NCI-H2171 (cell line): ENCODE measurements at places on chromosomes 3 and 15.

- DNase-seq = no peak
Measured at GRCh38 chr15:73225358-73226015, 143.3 kb downstream of the HCN4 start.

- peak; percentile 53 for DNase-seq
Measured at GRCh38 chr15:63338170-63338569, 43.5 kb downstream of the CA12 start.

DNA sequence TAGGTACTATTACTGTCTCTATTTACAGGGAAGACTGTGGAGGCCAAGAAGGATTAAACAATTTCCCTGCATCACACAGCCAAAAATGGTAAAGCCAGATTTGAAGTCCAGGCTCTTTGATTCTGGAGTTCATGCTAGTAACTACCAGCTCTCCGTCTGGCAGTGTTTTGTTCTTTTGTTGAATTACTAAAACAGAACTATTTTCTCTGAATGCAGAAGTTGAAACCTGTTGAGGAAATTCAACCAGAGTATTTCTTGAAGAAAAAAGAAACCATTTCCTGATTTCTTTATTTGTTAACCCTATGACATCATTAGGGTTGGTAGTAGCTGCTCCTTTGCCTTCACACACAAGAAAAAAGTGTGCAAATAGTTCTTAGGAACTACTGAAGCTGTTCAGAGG is 34.3 kb downstream of the CRTC3 start:
- DNase-seq = no peak

DNA sequence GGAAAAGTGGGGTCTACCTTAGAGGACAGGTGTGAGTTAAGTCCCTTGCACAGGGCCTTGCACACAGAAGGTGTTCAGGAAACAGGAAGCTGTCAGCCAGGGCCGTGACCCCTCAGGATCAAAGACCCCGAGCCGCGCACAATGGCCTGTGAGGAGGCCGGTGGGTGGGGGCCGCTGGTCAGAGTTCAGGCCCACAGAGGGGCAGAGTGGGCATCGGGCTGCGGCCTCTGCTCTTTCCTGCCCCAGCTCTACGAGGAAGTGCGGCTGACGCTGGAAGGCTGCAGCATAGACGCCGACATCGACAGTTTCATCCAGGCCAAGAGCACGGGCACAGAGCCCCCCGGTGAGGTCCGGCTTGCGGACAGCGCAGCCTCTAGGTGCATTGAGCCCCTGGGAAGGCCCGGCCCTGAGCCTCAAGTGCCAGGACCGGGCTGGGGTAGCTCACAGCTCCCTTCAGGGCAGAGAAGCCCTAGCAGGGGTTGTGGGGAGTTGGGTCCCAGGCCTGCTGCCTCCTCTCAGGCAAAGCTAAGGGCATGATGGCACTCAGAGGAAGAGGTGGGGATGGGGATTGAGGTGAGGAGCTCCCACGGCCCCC is 37.2 kb downstream of the PSTPIP1 start:
- no peak for DNase-seq

DNA sequence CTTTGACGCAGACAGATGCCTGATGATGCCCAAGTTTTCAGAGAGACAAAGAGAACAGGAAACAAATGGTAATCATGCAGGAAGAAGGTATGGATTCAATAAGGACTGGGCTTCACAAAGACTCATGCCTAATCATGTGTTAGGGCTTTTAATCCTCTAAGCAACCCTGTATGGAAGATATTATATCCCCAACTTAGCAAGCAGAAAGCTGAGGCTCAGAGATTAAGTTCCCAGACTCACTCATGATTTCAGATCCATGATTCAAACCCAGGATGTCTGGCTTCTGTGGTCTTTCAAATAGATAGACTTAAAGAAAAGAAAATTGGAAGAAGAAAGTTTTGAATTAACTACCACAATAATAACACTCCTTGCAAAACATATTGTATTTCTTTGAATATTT is 4.1 kb upstream of the CLASP2 start:
- no peak for DNase-seq

DNA sequence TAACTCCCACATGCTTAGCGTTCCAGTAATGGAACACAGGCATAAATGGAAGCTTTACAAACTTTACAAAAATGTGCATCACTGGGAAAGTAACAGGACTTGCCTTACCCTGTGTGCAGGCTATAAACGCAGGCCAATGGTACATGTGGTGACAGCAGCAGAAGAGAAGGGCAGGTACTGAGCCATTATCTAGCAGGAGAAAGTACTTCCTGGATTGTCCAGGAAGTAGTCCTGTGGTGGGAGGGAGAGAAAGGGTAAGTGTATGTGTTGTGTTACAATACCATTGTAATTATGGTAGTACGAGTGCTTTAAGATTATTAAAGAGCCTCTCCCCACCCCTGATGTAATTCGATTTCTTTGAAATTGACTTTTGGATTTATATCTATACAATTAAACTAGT is 5.3 kb downstream of the ATP1B3 start:
- DNase-seq = no peak

DNA sequence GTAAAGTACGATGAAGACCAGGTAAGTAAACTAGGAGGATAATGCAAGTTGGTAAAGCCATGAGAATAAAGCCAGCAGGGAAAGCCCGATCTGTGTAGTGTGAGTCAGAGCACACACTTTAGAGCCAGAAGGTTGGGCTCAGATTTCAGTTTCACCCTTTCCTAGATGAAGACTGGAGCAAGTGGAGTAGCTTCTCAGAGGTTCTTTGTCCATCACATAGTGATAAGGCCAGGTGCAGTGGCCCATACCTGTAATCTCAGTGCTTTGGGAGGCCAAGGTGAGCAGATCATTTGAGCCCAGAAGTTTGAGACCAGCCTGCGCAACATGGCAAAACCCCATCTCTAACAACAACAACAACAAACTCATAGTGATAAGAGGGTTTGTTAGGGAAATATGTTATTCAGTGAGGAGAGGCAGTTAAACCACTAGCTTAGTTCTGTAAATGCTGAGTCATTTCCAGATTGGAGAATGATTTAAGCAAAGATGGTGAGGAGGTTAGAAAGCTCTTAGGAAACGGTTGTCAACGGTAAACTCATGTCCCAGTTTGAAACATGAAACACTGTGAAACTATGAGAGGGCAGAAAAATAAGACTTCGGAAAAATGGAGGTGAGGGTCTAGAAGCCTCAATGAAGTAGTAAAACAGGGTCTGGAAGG is 39.0 kb downstream of the IL12A start:
- no peak for DNase-seq

GRCh38 chr3:377158-377561 is 180.6 kb downstream of the CHL1 start:
- no peak for DNase-seq

DNA sequence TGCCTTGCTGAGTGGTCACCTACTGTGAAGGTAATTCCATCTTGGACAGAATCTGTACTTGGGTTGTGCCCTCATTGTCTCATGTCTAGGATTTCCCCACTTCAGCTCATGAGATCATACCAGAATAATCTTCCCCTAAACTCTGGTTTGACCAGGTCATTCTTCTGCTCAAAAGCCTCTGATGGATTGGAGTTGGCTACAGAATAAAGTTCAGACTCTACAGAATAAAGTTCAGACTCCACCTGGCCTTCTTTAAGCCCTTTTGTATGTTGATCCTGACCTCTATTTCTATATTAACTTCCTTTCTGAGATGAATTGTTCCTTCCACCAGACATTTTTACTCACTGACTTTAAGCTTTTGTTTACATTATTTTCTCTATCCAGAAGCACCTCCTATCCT is 6.4 kb upstream of the GLCE start:
- DNase-seq = no peak

DNA sequence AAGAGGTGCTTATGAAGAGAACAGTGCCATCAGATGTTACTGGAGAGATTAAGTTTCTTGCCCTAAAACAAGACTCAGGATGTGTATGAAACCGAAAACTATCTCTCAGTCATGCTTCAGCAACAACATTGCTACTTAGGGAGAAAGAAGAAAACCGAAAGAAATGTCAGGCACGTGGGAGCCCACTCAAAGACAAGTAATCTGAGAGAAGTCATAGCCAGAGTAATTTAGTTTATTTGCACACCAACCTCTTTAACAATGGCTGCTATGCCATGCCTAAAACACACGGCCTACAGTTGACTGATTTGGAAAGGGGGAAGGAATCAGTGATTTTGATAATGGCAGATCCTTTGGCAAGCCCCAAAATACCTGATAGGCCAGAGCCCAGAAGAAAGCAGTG is 162.9 kb downstream of the TIGIT start:
- no peak for DNase-seq

- DNase-seq = no peak
Measured at GRCh38 chr15:20349774-20350498, 191.7 kb downstream of the GOLGA6L6 start.

- DNase-seq = no peak
Measured at GRCh38 chr15:65626856-65627255, 5.1 kb downstream of the SLC24A1 start.

GRCh38 chr3:13080591-13080990 is 7.4 kb upstream of the IQSEC1 start:
- DNase-seq = no peak

GRCh38 chr3:197083486-197083885 is 53.9 kb upstream of the MELTF start:
- no peak for DNase-seq

DNA sequence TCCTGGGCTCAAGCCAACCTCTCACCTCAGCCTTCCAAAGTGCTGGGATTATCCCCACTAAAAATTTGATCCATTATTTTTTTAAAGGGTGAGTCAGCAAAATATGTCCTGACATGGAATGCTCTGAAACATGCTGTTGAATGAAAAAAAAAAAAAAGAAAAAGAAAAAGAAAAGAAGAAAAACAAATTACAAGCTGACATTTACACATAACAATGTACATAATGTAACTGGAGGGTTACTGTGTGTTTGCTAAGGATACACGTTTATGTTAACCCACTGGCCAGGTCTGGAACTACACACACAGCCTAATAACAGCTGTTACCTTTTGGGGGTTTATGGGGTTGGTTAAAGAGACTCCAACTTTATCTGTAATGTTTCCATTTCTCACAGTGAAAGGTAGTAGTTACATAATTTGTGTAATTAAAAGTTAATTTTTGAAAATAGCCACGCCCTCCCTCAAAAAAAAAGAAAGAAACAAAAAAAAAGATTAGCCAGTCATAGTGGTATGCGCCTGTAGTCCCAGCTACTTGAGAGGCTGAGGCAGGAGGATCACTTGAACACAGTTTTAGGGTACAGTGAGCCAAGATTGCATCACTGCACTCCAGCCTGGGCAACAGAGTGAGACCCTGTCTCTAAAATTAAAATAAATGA is 3.1 kb upstream of the MESP2 start:
- no peak for DNase-seq

- DNase-seq = no peak
Measured at GRCh38 chr3:59882746-59883145, 832.9 kb upstream of the CFAP20DC start.

- DNase-seq = no peak
Measured at GRCh38 chr3:87167628-87168456, 59.3 kb upstream of the CHMP2B start.

DNA sequence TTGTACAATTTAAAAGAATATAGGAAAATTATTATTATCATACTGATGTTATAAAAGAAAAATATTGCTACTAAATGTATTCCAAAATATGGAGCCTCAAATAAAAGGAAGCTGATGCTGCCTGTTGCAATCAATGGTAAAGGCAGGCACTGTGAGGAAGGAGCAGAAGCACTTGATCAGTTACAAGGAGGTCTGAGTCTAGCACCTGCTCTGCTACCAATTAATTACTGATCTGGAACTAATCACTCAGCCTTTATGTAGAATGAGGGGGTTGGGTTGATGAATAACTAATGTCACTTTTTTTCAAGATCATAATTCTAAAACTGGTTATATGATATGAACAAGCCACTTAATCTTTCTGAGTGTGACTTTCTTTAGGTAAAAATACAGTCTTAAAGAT is 5.5 kb downstream of the ADGRG7 start:
- DNase-seq = no peak

DNA sequence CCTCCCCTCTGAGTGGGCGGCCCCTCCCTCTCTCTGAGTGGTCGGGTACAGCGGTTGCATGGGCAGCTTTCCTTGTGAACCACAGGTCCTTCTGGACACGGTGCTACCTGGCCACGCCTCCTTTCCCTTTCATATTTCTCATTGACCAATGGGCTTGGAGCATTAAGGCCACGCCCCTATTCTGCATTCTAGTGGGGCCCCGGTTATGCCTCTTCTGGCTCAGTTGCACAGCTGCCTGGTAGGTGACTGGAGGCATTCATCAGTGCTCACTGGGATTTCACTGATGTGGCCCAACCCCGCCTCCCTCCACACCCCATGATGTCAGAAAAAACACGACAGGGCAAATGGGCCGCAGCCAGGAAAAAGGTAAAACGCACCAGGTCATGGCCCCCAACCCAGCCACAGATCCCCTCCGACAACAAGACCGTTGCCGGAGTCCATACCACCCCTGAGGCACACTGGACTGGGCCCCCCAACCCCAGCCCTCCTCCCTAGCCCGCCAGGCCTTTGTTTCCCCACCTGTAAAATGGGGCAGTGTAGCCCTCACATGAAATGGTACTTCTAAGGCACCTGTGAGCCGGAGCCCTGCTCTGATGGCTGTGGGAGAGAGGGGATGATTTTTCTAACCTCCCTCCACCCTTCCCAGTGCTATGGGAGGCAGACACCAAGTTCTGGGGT is 26.3 kb downstream of the NGRN start:
- no peak for DNase-seq
